CD8-positive, alpha-beta memory T cell (primary cell): ENCODE measurements at places on chromosomes 4 and X. TPM values are rescaled to one million over a fixed set of nuclear protein-coding genes. Genes with fewer than 3 reads are reported as not detected.

Gene SLC25A5
- total RNA-seq = 674 TPM

DNA sequence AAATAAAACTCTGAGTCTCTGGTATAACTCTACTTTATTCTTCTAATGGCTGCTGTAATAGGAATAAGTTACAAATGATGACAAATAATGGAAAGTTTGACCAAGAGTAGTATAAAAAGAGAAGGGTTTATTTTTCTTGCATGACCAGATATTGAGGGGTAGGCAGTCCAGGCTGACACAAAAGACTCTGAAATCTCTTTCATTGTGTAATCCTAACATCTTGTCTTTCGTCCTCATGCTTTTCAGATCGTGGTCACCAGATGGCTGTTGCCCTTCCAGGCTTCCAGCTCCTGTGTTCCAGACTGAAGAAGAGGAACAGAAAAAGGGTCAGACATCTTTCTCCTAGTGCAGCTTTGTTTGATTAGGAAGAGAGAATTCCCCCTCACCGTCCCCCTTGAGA, 176.9 kb upstream of the GK2 start:
- H3K4me1 ChIP-seq = no peaks in the 10 kb centered on the region
- no peaks in the 10 kb centered on the region for H3K36me3 ChIP-seq

DNA sequence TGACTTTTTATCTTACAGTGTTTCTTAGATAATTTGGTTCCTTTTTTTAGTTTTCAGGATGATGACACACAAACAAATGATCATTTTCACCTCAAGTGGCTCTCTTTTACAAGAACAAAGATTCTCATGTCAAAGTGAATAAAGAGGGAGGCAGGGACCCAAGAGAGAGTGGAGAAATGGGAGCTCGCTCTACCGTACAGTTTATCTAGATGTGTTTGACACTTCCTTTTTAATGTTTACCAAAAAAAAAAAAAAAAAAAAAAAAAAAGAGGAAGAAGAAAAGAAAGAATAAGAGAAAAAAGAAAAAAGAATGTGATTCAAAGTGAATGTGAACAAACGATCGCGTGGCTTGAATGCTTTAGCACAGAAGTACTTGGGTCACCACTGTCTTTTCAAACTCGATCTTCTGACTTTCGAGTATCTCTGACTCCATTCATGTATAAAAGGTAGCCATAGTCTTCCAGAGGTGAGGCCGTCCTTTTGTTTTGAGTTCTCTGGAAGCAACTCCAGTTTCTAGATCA, 75.6 kb upstream of the GRXCR1 start:
- no peak for DNase-seq
- H3K27ac ChIP-seq = no peak overlapping the region
- no peaks in the 10 kb centered on the region for H3K36me3 ChIP-seq
- H3K4me1 ChIP-seq = no peaks in the 10 kb centered on the region
- H3K27me3 ChIP-seq = no peaks in the 10 kb centered on the region

GRCh38 chr4:89486042-89486441, 178.4 kb upstream of the GPRIN3 start:
- no peak overlapping the region for H3K27ac ChIP-seq
- no peaks in the 10 kb centered on the region for H3K4me1 ChIP-seq
- no peak overlapping the region for H3K4me3 ChIP-seq
- H3K36me3 ChIP-seq = no peaks in the 10 kb centered on the region
- no peak for DNase-seq

Gene FAM3A
- 29.4 TPM for total RNA-seq

DNA sequence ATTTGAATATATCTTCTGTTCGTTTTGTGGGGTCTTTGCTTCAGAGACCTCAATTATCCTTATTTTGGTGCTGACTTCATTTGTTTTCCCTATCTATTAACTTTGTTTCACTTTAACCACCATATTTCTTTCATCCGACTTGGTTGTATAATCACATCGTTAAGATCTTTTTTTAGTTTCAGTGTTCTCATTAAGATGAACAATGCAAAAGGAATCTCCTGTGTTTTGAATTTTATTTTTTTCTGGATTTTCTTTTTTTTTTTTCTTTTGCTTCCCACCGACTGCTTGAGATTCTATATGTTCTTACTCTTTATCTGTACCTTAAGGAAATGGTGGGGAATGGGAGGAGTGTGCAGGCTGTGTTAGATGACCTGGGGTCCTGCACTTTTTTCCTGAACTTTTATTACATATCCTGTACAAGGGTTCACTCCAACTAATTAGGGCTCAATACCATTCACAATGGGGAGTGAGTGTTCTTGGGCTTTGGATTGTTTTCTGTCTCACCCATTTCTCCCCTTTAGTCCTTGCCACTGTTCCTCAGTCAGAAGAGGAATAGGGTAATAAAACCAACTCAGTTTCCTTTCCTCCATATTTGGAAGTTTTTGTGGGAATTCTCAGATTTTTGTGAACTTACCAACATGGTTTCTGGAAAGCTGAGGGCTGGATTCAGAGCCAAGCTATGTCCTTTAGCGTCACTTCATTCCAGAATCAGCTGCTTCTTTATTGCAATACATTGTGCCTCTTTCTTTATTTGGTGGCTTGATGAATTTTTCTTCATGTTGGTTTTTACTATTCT, 43.2 kb upstream of the BMPR1B start:
- no peaks in the 10 kb centered on the region for H3K4me1 ChIP-seq
- H3K27me3 ChIP-seq = no peaks in the 10 kb centered on the region
- H3K27ac ChIP-seq = no peak overlapping the region
- no peaks in the 10 kb centered on the region for H3K36me3 ChIP-seq
- H3K4me3 ChIP-seq = no peak overlapping the region

- no peak overlapping the region for H3K4me3 ChIP-seq
- no peak for DNase-seq
- no peaks in the 10 kb centered on the region for H3K27me3 ChIP-seq
- no peaks in the 10 kb centered on the region for H3K36me3 ChIP-seq
- peaks cover 6% of the 10 kb centered on the region for H3K4me1 ChIP-seq
Observed at GRCh38 chrX:132743086-132743485, 215.3 kb downstream of the HS6ST2 start.

DNA sequence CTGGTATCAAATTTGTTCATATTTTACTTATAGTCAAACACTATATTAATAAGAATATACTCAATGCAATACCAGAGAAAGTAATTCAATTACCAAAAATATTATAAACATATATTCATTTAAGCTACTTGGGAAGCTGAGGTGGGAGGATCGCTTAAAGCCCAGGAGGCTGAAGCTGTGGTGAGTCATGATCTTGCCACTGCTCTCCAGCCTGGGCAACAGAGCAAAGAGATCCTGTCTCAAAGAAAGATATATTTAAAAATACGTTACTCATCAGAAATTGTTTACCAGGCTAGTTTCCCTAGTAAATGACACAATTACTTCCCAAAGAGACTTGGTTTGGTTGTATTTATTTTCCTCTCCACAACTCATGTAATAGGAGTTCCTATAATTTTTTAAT, 433.6 kb downstream of the GASK1B start:
- no peak overlapping the region for H3K4me3 ChIP-seq
- H3K27me3 ChIP-seq = no peaks in the 10 kb centered on the region
- H3K36me3 ChIP-seq = no peaks in the 10 kb centered on the region
- no peak for DNase-seq
- H3K4me1 ChIP-seq = no peaks in the 10 kb centered on the region

Gene MAML3
- total RNA-seq = 0.44 TPM

Gene OPRPN
- not detected for total RNA-seq

Gene MGAT4D
- not detected for total RNA-seq

- no peaks in the 10 kb centered on the region for H3K36me3 ChIP-seq
- no peaks in the 10 kb centered on the region for H3K27me3 ChIP-seq
- H3K4me1 ChIP-seq = no peaks in the 10 kb centered on the region
- no peak for DNase-seq
- no peak overlapping the region for H3K27ac ChIP-seq
- H3K4me3 ChIP-seq = no peak overlapping the region
Observed at GRCh38 chr4:149836546-149836945, 20.9 kb upstream of the IQCM start.

GRCh38 chr4:47968847-47969246, 47.6 kb downstream of the CNGA1 start:
- no peaks in the 10 kb centered on the region for H3K27me3 ChIP-seq
- H3K4me3 ChIP-seq = no peak overlapping the region
- no peak overlapping the region for H3K27ac ChIP-seq
- DNase-seq = no peak

Gene SMIM43
- total RNA-seq = 0.44 TPM

GRCh38 chr4:120801137-120801758, 121.3 kb downstream of the PRDM5 start:
- H3K4me1 ChIP-seq = no peaks in the 10 kb centered on the region
- DNase-seq = no peak
- no peaks in the 10 kb centered on the region for H3K36me3 ChIP-seq
- no peaks in the 10 kb centered on the region for H3K27me3 ChIP-seq
- H3K4me3 ChIP-seq = no peak overlapping the region

- no peak overlapping the region for H3K27ac ChIP-seq
- no peaks in the 10 kb centered on the region for H3K36me3 ChIP-seq
- no peak for DNase-seq
Observed at GRCh38 chr4:144595681-144596080, 50.3 kb upstream of the HHIP start.

GRCh38 chrX:2471641-2472040, 29.1 kb downstream of the DHRSX start:
- no peaks in the 10 kb centered on the region for H3K4me1 ChIP-seq
- H3K36me3 ChIP-seq = no peaks in the 10 kb centered on the region
- no peaks in the 10 kb centered on the region for H3K27me3 ChIP-seq
- DNase-seq = no peak

DNA sequence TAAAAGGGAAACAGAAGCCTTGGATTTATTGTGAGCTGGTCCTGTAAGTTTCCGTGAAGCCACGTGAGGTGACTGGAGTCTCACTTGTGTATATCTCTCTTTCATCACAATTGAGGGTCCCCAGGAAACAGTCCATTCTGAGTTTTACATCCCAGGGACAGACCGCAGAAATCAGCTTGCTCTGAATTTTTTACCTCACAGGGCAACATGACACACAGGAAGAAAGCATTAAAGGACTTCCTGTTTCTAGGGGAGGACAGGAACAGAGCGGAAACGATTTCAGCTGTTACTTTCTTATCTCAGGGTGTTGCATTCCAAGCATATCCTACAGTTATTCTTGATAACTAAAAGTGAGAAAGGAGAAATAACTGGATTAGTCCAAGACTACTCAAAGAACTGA, 553.5 kb downstream of the TRAM1L1 start:
- no peaks in the 10 kb centered on the region for H3K4me1 ChIP-seq
- no peaks in the 10 kb centered on the region for H3K27me3 ChIP-seq
- DNase-seq = no peak

Gene RHOXF2
- not detected for total RNA-seq

Gene RGN
- total RNA-seq = not detected

DNA sequence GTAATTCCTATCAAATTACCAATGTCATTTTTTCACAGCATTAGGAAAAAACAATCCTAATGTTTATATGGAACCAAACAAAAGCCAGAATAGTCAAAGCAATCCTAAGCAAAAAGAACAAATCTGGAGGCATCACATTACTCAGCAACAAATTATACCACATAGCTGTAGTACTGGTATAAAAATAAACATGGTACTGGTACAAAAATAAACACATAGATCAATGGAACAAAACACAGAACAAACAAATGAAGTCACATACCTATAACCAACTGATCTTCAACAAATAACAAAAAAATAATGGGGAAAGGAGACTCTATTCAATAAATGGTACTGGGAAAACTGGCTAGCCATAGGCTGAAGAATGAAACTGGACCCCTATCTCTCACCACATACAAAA, 37.4 kb downstream of the PPA2 start:
- no peak overlapping the region for H3K27ac ChIP-seq
- no peaks in the 10 kb centered on the region for H3K4me1 ChIP-seq
- no peaks in the 10 kb centered on the region for H3K27me3 ChIP-seq
- DNase-seq = no peak
- H3K36me3 ChIP-seq = peaks cover 22% of the 10 kb centered on the region

- no peak overlapping the region for H3K27ac ChIP-seq
- H3K4me1 ChIP-seq = no peaks in the 10 kb centered on the region
- H3K27me3 ChIP-seq = no peaks in the 10 kb centered on the region
- H3K4me3 ChIP-seq = no peak overlapping the region
- DNase-seq = no peak
Observed at GRCh38 chr4:178196751-178197374, 754.6 kb upstream of the AGA start.

DNA sequence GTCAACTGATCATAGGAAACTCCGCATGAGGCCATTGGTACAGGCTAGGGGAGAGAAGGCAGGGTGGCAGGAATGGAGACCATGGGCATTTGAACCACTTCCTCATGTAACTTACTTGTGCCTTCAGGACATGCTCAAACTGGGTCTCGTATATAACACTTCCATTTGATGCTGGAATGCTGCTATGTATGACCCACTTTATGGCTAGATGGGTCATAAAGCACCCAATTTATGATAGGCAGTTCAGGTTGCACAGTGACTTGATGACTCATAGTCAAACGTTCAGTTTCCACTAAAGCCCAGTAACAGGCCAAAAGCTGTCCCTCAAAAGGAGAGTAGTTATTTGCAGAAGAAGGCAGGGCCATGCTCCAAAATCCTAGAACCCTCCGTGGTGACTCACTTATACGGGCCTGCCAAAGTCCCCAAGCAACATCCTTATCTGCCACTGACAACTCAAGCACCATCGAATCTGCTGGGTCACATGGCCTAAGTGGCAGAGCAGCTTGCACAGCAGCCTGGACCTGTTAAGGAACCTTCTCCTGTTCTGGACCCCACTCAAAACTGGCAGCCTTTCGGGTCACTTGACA, 236.4 kb downstream of the ZC4H2 start:
- H3K4me3 ChIP-seq = no peak overlapping the region
- no peak overlapping the region for H3K27ac ChIP-seq
- H3K27me3 ChIP-seq = no peaks in the 10 kb centered on the region
- no peaks in the 10 kb centered on the region for H3K36me3 ChIP-seq
- no peak for DNase-seq
- H3K4me1 ChIP-seq = no peaks in the 10 kb centered on the region
